ENCODE measurements at places on chromosomes 7 and 10.

- no peak for DNase-seq
Observed at GRCh38 chr7:47346377-47346914, 235.5 kb downstream of the TNS3 start.

- DNase-seq: no peak
Observed at GRCh38 chr7:36563706-36564327, 160.5 kb downstream of the AOAH start.

GRCh38 chr10:100751211-100751933, 6.0 kb downstream of the PAX2 start:
- DNase-seq: no peak

GRCh38 chr10:95784279-95784913, 28.4 kb downstream of the ENTPD1 start:
- no peak for DNase-seq

DNA sequence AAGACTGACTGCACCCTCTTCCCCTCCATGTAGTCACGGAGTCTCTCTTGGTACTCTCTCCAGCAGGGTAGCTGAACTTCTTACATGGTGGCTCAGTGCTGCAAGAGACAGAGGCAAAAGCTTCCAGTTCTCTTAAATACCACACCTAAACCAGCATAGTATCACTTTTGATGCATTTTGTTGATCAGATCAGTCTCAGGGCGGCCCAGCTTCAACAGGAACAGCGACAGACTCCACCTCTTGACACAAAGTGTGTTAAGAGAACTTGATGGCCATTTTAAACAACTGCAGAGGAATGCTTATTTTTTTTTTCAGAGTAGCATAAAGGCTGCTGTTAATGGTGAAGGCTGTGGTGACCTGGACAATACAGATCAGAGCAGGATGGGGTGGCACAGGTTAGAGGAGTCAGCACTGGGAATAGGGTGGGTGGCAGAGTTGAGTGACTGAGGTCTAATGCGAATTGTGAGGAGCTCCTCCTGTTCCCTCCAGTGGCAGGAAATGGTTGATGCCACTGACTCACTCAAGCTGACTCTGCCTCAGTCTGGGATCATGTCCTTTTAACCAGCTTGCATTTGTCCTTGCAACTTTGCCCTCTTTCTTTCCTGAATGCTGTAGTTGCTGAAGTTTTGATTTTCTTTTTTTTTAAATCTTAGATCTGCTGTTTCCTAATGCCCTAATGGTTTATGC, 17.3 kb downstream of the MGAM start:
- DNase-seq: no peak

GRCh38 chr7:132568962-132569361, 7.3 kb downstream of the PLXNA4 start:
- no peak for DNase-seq

GRCh38 chr7:128137181-128137580, 103.9 kb upstream of the LEP start:
- no peak for DNase-seq

All from C1 segment of cervical spinal cord (tissue), 14 donors.